ENCODE measurements at places on chromosomes 6 and 20.

DNA sequence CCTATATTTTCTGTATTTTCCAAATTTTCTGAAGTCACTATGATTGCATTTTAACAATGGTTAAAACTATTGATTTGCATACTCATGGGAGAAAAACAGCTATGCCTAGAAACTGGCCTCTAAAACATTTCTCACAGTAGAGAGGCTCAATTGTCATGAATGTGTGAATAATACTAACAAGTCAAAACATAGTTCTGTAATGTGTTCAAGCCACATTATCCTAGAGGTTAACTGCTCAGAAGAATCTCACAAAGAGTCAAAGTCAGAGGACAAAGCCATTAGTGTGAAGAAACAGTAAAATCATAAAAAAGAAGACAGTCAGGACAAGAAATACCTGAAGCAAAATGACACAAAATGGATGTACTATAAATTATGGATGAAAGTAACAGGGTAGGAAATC lies 12.5 kb upstream of the ALDH8A1 start:
- no peak for DNase-seq

DNA sequence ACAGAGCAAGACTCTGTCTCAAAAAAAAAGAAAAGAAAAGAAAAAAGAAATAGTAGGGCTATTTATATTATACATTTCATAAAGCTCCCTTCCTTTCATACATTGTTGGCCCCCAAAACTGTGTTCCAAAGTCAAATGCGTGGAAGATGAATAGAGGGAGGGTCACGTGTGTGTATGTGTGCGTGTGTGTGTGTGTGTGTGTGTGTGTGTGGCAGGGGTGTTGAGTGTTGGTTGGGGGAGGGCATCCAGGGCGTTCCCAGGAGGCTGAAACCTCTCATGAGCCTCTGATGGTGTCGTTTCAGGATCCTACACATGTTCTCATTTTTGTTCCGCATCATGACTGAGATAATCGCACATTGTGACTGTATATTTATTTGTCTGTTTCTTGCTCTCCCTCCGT lies 7.8 kb upstream of the BPIFB1 start:
- DNase-seq, result no peak

GRCh38 chr20:41927189-41927588 lies 309.0 kb upstream of the CHD6 start:
- no peak for DNase-seq

DNA sequence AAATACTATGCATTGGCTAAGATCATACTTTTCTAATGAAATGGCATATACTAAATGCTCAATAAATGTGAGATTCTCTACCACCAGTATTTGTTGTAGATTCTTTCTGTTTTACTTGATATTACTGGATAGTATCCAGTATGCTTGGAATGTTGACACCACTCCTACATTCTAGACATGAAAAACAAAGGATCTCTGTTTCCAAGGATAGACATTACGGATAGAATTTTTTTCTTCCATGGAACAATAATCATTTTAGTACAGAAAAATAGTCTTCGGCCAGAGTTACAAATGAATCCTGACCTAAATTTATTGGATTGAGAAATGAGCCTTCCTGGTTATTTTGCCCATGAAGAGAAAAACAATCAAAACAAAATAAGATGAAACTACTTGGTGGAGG lies 258.2 kb upstream of the NT5E start:
- no peak for DNase-seq

GRCh38 chr6:12296255-12296573 lies 6.1 kb downstream of the EDN1 start:
- DNase-seq, result no peak

DNA sequence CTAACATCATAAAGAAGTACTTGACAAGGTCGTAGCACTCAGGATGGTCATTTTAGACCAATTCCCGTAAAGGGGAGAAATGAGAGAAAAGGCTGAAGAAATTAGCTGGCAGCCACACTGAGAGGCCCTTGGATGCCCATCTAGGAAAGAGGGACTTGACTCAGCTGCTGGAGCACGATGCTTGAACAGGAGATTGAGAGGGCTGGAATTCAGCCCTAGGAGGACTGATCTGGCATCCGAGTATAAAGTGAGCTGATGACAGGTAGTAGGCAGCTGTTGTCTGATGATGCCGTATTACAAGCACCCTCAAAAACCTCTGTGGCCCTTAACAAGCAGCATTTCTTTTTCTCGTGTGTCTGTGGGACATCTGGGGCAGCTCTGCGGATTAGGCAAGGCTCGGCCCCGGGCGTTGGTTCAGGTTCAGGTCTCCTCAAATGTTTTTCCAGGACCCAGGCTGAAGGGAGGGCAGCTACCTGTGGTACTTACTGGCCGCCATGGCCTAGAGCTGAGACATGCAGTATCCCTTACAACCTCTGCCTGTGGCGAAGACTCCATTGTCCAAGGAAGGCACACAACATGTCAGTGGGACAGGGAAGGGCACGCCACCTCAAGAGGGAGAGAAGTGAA lies 219.6 kb upstream of the SNX9 start:
- DNase-seq, result no peak

DNA sequence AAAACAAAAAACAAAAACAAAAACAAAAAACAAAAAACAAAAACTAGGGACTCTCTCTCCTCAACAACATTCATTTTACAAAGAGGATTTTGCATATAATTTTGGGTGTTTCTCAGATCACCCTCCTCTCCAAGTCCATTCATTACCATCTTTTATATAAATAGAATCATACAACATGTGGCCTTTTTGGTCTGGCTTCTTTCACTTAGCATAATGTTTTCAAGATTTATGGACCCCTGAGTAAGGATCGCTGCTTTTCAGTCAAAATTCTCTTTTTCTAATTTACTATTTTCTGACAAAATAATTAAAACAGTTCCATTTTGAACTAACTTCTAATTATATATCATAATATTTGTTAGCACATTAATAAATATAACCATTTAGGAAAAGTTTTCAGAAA lies 94.8 kb downstream of the UBE3D start:
- DNase-seq, result no peak
